ENCODE measurements at places on chromosomes 13 and 19.

GRCh38 chr13:30720172-30720869, 15.0 kb upstream of the ALOX5AP start:
- no peak for DNase-seq

- DNase-seq = no peak
These were observed 5.2 kb downstream of the MTUS2 start for GRCh38 chr13:28825379-28825778.

- no peak for DNase-seq
These were observed 56.0 kb upstream of the RGCC start for GRCh38 chr13:41401366-41401765.

DNA sequence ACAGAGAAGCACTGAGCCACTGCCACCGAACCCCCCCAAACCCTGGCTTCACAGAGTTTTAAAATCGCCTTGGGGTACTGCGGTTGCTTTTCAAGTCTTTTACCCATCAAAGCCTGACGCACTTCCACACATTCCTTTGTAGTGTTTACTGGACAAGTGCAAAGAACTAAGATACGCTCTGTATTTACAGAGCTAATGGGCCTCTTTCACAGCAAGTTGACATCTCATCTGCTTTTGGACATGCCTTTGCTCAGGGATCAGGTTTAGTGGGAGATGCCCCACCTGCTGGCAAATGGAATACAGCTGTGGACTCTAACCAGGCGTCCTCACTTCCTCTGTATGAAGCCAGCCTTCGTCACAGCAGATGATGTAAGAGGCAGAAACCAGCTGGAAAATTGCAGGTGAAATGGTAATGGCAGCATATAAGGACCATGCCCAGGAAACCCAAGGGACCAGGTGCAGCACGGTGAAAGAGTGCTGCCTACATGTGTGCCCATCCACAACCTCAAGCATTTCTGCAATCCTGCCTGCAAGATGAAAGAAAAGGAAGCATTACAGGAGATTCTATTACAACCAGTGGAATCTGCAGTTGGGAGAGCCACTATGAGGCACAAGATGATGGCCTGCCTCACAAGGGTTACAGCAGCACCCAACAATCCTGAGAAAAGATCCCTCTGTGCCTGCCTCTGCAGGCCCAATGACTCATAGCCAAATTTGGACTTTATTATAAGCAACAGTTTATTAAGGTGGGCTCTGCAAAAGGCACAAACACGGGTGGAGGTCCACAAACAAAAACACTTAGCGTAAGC, 34.7 kb downstream of the BRD4 start:
- no peak for DNase-seq

DNA sequence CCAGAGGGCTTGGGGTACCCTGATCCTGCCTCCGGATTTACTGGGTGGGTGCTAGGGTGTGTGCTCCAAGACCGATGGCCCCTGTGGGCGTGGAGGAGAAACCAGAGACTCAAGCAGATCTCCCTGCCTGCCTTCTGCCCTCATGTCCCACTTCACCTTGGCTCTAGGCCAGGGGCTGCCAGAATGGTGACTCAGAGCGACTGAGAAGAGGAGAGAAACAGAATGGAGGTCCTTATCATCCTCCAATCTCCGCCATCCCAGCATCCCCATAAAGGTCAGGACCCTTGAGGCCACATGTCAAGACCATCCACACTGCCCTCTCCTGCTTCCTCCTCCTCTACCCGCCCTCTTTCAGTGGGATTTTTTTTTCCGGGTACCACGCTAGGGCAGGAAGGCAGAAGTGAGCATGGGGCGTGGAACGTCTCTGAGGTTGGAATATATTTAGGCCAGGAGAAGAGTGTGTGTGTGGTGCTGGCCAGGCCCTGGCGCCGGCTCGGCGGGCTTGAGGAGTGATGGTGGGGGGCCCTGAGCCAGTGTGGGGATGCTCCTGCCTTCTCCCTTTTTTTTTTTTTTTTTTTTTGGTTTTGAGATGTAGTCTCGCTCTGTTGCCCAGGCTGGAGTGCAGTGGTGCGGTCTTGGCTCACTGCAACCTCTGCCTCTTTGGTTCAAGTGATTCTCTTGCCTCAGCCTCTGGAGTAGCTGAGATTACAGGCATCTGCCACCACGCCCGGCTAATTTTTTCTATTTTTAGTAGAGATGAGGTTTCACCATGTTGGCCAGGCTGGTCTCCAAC, 22.3 kb downstream of the IER2 start:
- DNase-seq = no peak

- no peak for DNase-seq
These were observed 18.0 kb downstream of the DCUN1D2 start for GRCh38 chr13:113472355-113473025.

GRCh38 chr13:27259831-27260230, 8.5 kb downstream of the RPL21 start:
- no peak for DNase-seq

GRCh38 chr13:77894743-77895142, 23.9 kb downstream of the EDNRB start:
- DNase-seq = no peak

DNA sequence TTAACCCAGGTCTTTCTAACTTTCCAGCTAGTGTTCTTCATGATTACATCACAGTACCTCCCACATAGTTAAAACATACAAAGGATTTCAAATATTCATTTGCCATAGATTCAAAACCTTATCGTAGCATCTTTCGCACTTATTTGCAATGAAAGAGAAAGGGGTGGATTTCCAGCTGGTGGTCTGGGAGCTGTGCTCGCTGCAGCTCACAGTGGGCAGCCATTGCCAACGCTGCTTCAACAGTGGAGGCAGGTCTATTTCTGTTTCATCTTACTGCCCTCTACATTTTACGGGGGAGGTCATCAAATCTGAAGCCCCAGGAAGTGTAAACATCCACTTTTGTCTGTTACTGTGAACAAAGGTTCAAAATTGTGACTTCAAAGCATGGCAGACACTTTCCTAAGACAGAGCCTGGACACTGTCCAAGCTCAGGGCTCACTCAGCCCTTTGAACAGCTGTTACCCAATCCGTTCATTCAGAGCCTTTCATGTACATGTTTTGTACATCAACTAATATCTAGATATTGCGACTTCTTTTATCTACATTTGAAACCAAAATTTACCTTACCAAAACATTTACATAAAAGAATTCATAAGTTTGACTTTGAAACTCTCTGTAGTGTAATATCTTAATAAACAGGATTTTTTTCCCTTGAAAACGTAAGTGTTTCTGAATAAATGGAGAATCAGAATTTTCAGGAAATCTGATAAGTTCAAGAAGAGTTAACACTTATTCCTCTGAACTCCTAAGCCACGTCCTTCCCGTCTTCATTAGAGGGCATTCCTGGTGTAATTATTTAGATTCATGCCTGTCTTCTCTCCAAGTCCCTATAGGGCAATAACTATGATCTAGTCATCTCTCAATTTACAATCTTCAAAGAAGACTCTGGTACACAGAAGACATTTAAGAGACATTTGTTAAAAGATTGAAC, 25.1 kb downstream of the STARD13 start:
- no peak for DNase-seq

- no peak for DNase-seq
These were observed 160.0 kb upstream of the ATXN8OS start for GRCh38 chr13:69947582-69947981.

DNA sequence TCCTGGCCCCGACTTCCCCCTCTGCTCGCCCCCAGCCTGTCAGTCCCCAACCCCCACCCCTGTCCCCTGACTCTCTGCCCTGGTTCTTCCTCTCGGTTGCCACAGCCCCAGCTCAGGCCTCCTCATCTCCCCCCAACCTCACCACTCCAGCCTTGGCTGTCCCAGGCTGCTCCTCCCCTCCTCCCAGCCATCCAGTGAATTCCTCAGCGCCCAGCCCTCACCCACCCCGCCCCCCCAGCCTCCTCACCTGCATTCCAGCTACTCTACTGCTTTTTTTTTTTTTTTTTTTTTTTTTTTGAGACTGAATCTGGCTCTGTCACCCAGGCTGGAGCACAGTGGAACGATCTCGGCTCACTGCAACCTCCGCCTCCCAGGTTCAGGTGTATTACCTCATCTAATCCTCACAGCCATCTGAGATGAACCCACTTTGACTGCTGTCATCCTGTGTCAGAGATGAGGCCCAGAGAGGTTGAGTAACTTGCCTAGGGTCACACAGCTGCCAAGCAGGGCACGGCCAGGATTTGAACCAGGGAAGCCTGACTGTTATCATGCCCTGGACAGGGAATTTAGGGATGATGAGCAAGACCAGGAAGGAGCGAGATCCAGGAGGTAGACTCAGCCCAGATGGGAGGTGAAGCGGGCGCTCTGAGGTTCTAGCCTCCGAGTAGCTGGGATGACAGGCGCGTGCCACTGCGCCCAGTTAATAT, 2.6 kb downstream of the SULT2B1 start:
- DNase-seq = no peak

- no peak for DNase-seq
These were observed 29.9 kb upstream of the CEBPA start for GRCh38 chr19:33332248-33332647.

- DNase-seq = no peak
These were observed 901.4 kb downstream of the EFNB2 start for GRCh38 chr13:105634059-105634458.

- DNase-seq = no peak
These were observed 206.1 kb downstream of the DNAJC15 start for GRCh38 chr13:43229506-43229905.

DNA sequence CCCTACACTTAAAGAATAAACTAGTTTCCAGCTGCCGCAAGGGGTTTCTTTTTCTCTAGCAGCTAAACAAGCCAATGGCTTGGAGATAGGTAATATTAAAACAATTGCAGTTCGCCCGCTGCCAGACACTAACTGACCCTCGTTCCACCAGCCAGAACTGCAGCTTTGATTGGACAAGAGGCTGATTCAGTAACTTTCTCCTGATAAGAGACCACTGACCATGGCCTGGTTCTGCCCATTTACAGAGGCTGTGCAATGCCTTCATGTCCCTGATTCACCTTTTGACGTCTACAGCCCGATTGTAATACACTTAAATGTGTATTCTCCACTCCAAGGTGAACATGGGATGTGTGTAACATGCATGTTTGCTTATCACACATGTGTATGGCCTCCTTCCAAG, 12.8 kb upstream of the C19orf12 start:
- no peak for DNase-seq

GRCh38 chr13:68173111-68173510, 943.0 kb upstream of the PCDH9 start:
- DNase-seq = no peak

- DNase-seq = peak; percentile 86
These were observed at the start of gene ZIK1 for GRCh38 chr19:57583521-57584416. ZIK1 (plus strand) TSS chr19:57584145; CDS start chr19:57584357, 212 bp downstream.

DNA sequence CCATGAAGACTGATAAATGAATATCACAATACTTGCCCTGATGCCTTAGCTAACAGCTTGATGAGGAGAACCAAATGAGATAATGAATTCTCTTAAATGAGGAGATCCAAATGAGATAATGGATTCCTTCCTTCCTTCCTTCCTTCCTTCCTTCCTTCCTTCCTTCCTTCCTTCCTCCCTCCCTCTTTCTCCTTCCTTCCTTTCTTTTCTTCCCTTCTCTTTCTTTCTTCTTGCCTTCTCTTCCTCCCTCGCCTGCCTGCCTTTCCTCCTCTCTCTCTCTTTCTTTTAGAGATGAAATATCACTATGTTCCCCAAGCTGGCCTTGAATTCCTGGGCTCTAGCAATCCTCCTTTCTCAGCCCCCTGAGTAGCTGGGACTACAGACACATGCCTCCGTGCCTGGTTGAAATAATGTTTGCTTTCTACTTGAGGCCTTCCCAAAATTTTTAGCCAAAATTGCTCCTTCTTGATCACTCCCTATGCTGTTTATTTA, 4.0 kb upstream of the SLAIN1 start:
- DNase-seq = no peak

- DNase-seq = no peak
These were observed 699 bp downstream of the PTOV1 start for GRCh38 chr19:49851456-49852259.

GRCh38 chr13:94006296-94006695, 473.2 kb downstream of the DCT start:
- no peak for DNase-seq

GRCh38 chr19:8306235-8307054, 1.7 kb downstream of the CD320 start:
- DNase-seq = no peak

GRCh38 chr19:44745887-44746600, 2.5 kb upstream of the BCL3 start:
- DNase-seq = no peak

- no peak for DNase-seq
These were observed 148.0 kb downstream of the FOXO1 start for GRCh38 chr13:40518481-40518882.

GRCh38 chr13:39311619-39312018, 273.4 kb downstream of the NHLRC3 start:
- DNase-seq = no peak

DNA sequence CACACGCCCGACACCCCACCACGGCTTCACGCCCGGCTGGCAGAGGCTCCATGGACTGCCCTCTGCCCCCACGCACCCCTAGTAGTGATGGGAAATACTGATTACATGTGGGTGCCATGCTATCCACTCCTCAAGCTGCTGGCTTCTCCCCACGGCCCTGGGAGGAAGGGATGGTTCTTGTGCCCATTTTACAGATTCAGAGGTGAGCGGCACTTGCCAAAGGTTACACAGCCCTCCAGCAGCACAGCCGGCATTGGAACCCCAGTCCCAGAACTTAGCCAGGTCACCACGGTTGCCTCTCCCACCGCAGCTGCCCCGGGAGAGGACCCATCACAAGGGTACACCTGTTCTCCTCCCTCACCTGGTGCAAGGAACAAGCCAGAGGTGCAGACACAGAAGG, 13.2 kb downstream of the LRRC4B start:
- DNase-seq = no peak

DNA sequence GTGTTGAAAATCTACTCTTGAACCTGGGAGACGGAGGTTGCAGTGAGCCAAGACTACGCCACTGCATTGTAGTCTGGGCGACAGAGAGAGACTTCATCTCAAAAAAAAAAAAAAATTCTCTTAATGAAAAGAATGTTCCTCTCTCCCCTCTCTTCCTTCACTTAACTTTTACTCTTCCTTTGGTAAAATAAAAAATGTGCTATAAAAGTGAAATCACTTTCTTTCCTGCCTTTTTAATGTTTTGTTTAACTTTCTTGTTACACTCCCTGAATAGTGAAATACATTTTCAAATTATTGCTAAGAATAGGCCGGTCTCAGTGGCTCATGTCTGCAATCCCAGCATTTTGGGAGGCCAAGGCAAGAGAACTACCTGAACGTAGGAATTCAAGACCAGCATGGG, 86.5 kb downstream of the DACH1 start:
- DNase-seq = no peak

DNA sequence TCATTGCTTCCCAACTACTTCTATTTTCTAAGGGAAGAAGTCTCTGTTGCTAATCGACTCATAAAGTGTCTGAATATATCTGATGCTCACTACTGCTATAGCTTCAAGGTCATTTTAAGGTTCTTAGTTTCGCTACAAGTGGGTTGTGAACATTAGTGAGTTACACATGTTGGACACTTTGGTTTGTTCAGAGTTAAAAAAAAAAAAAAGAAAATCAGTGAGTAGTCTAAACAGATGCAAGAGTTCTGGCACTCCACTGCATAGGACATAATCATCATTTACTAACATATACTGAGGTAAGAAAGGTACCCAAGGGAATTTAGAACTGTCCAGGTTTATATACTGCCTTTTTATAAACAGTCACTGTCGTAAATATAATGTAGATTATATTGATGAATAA, 108.8 kb downstream of the KLF12 start:
- DNase-seq = no peak
